ENCODE measurements at places on chromosomes 5 and 9.

DNA sequence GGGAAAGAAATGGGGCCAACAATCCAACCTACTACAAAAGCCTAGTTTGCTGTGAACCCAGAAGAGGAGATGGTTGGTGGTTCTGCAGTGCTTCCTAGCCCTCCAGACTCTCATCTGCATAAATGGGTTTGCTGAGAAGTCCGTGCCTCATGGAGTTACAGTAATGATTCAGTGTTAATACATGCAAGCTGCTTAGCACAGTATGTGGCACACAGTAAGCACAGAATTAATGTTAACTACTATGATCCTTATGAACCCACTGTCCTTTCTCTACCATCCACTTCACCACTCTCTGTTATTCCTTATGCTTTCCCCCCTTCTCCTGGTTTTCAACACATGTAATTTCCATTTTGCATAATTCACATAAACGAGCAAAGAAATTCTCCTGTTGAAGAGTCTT is 100.0 kb downstream of the ACTBL2 start:
- DNase-seq: no peak

- DNase-seq: no peak
Measured at GRCh38 chr5:62184444-62184843, 121.6 kb upstream of the KIF2A start.

DNA sequence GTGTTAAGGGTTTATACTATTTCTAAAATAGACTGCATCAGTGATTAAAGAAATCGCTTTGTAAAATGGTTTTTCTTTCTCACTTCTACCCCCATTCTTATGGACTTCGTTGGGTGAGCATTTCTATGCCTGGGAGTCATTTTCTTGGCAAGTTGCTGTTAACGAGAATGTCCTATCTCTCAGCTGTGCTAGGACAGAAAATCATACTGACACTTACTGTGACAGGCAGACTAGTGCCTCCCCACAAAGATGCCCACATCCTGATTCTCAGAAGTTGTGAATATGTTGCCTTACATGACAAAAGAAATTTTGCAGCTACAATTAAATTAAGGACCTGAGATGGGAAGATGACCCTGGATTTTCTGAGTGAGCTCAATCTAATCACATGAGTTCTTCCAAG is 65.1 kb upstream of the NMUR2 start:
- DNase-seq: no peak

DNA sequence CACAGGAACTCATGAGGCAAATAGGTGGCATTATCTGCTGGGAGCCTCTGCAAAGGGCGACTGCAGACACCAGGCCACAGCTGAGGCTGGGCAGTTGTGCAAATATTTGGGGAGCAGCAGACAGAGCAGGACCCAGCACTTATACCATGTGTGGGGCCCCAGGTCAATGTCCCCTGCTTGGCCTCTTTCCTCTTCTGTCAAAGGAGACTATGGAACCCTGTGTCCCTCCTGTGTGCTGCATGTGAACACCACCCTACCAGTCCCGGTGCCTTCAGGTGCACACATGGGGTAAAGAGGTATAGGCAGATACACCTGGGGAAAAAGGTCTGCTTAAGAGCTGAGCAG is 50.8 kb downstream of the ROR2 start:
- no peak for DNase-seq

All from coronary artery (tissue), 2 donors.